ENCODE measurements at places on chromosomes 3 and 15.
A peak's percentile ranks its signal among the peaks of the same experiment; 100 is the strongest.

GRCh38 chr3:47414161-47414564 lies 33.3 kb downstream of the PTPN23 start:
- peak; percentile 19 for DNase-seq

GRCh38 chr15:99502661-99503060 lies 63.1 kb upstream of the MEF2A start:
- DNase-seq = no peak

- no peak for DNase-seq
Observed at GRCh38 chr3:4596612-4597011, 103.5 kb downstream of the ITPR1 start.

DNA sequence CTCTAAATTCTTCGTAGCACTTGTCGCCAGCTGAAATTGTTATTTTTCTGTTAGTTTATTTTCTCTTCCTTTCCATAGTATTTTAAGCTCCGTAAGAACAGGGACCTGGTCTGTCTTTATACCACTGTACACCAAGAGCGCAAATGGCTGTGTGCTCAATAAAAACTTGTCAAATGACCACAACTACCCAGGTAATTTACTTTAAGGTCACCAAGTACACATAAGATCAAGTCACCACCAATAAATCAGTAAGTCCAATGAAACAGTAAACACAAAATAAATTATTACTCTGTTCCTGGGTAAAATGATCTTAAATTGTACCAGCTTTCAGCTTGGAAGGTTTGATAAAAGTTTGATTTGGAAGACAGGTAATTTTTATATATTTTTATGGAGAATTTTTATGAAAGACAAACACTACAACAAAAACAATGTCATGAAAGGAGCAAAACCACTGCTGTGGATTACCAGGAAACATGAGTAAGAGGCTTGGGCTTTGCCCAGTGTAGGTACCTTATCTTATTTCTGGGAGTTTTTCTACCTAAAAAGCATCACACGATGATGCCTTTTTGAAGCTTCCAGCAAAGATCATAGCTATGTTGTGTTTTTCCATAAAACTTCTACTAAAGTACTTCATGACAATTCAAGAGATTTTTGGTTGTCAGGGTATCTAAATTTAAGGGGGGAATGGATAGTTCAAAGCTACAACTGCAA lies 406.8 kb downstream of the SHQ1 start:
- no peak for DNase-seq

GRCh38 chr15:40335938-40336743 lies 4.6 kb downstream of the CCDC9B start:
- DNase-seq = no peak

- DNase-seq = no peak
Observed at GRCh38 chr3:159655202-159655601, 333.4 kb upstream of the IL12A start.

DNA sequence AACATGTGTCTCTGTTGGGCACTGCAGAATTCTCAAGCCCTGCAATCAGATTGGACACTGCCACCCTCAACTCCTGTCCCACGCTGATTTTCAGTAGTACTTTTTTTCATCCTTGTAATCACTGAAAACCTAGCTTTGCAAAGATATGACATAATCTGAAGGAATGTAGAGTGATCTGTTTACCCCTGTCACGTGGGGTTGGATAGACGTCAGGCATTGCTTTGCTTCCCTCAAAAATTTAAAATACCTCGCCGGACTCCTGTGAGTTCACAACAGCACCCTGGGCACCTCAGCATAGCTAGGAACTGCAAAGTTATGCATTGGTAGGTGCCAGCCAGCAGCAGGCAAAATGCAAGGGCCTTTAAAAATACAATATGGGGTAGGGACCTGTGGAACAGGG lies 71.1 kb upstream of the OXTR start:
- DNase-seq = no peak

DNA sequence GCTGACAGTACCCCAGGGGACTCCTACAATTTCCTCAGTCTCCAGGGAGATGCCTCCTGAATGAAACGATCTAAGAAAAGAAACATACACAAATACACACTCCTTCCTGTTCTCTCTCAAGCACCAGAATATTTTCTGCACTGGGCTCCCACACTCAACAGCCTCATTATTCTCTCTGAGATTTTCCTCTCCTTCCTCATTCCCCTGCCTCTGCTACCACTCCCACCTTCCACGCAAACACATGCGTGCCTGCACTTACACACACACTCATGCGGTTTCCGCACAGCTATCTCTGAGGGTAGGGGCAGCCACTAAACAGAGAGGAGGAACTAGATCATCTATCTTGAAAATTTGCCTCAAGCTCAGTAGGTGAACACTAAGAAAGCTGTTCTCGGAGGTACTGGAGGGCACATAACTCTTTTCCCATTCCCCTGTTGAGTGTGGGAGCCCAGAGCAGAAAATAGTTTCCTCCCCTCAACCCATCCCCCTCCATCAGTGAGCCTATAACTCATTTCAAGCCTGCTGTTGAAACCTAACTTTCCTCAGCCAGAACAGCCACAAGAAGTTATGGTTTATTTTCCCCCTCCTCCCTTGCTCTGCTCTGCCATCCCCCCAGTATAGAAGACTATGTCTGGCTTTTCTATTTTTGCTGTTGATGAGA lies 30.5 kb upstream of the TIPARP start:
- peak; percentile 35 for DNase-seq

- DNase-seq = no peak
Observed at GRCh38 chr3:119342176-119342575, 48.0 kb downstream of the ARHGAP31 start.

- DNase-seq = peak; percentile 97
Observed at GRCh38 chr3:138186803-138187295, 252 bp upstream of the ARMC8 start.

- no peak for DNase-seq
Observed at GRCh38 chr3:140203510-140203909, 268.5 kb downstream of the CLSTN2 start.

GRCh38 chr3:33645060-33645647 lies 72.9 kb downstream of the CLASP2 start:
- no peak for DNase-seq

DNA sequence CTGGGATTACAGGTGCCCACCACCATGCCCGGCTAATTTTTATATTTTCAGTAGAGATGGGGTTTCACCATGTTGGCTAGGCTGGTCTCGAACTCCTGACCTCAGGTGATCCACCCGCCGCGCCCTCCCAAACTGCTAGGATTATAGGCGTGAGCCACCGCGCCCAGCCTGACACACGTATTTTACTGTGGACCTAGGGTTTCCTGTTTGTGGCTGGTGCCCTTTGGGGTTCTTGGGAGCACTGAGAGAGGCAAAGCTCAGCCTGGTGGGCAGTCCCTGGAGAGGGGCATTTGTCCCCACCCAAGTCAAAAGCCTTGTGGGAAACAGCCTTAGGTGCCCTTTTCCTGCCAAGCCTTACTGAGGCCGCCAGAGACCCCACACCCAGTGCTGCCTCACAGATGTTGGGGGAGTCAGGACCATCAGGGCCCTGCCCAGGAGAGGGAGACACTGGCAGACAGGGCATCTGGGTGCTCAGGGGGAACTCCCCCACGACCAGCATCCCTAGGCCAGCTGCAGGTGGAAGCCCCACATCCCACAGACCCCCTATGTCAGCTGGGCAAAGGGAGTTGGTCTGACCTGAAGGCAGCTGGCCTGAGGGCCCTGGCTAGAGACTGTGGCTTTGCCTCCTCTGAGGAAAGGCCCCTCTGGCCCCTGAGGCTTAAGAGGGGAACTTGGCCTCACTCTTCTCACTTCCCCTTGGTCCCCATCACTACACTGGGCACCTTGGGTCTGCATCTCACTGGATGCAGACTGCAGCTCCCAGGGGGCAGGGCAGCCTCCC lies 35.1 kb downstream of the DNAH1 start:
- no peak for DNase-seq

- DNase-seq = no peak
Observed at GRCh38 chr3:47794544-47794943, 8.4 kb upstream of the DHX30 start.

- DNase-seq = no peak
Observed at GRCh38 chr3:64895991-64896895, 208.4 kb upstream of the ADAMTS9 start.

DNA sequence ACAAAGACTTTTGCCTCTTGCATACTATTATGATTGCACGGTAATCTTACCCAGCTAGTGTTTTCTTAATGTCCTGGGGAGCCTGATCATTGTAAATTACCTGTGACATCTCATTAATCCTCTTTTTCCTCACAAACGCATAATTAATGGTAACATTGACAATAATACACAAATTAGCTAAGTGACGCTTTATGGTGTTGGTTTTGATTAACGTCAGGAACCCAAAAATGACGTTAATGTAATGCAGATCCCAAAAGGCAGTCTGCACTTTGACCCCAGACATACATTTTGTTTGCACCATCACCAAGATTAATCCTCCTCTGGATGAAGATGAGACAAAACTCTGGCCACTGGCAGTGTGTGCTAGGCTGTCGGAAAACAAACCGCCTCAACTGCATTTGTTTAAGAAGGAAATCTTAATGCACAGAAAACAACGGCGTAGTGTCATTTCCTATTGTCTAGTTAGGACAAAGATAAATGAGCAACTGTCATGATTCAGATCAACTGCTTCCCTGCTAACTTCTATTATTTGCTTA lies 83.9 kb upstream of the CDIN1 start:
- DNase-seq = no peak

- no peak for DNase-seq
Observed at GRCh38 chr3:52173101-52173500, 18.9 kb upstream of the POC1A start.

DNA sequence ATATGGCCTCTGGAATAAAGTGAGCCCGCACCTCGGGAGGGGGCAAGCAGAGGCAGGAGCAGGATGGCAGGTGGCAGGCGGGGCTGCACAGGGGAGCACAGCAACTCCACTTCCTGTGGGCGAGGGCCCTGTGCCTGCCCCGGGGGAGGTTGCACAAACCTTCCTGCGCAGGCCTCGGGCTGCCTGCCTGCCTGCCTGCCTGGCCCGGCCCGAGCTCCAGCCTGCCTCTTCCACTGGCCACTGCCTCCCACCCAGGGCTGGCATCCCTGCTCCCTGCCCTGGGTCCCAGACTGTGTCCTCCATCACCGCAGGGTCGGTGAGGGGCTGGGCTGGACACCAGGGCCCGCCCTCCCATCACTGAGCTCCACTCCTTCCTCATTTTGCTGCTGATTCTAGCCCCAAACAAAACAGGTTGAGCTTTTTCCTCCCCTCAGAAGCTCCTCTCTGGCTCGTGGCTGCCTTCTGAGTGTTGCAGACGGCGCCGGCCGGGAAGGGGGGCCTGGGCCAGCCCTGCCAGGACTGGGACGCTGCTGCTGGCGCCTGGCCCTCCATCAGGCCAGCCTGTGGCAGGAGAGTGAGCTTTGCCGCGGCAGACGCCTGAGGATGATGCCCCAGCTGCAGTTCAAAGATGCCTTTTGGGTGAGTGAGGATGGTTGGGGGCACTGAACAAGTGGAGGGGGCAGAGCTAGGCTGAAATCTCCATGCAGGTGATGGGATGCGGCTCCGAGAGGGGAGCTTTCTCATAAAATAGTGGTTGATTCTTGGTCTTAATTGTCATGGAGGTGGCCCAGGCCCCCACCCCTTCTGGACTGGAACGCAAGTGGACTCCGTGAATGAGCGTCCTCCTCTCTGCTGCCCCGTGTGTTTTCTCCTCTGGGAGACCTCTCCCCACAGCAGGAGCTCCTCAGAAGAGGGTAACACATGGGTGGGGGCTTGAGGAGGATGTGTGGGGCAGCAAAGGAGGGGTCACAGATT lies at the start of gene PSTPIP1:
Gene PSTPIP1, plus strand, starts transcription at position 156 of the 975 bp plus-strand sequence. Its CDS starts 448 bp downstream, at position 604.
- peak; percentile 64 for DNase-seq

GRCh38 chr15:71352125-71352524 lies 236.9 kb downstream of the THSD4 start:
- no peak for DNase-seq

DNA sequence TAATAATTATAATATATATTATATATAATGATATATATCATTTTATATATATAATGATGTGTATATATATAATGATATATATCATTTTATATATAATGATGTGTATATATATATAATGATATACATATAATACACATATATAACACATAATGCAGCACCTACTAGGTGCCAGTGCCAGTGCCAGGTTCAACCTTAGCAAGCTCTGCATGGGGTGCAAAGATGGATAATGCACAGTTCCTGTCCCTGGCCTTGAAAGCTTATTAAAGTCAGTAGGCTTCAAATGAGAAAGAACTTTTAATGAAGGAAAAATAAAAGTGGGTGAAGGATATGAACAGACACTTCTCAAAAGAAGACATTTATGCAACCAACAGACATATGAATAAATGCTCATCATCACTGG lies 192.7 kb upstream of the SLC2A2 start:
- no peak for DNase-seq

DNA sequence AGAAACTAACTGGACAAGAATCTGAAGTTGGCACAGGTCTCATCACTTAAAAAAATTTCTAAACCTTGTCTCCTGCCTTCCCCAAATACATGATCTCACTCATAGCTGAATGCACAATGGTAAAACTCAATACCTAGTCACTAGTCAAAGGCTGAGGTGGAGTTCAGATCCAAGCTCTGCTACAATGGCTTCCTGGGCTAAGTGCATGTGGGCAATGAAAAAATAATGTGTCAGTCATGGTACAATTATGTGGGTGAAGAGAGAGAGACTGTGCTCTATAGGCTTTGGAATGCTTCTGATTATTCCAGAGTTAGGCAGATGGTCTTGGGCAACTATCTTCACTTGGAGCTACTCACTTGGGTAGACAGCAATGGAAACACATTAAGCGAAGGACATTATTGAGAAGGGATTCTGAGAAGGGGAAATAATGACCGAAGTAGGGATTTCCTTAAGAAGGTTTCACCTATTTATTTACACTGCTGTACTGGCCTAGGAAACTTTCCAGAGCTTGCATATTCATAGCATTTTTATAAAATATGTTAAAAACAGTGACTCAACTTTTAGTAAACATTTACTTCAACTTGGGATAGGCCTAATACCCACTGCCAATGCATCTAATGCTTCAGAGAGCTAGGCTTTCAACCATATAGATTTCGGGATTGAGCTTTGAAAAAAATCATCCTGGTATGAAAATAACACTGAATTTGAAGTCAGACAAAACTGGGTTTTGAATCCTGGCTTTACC lies 58.7 kb upstream of the PLXND1 start:
- no peak for DNase-seq

GRCh38 chr3:24832891-24833290 lies 338.2 kb upstream of the THRB start:
- DNase-seq = no peak
